ENCODE measurements at places on chromosomes 13 and 19.

GRCh38 chr13:23750383-23751121, 138.6 kb downstream of the MIPEP start:
- no peak for DNase-seq

GRCh38 chr13:27171244-27171826, at the start of gene USP12:
Gene USP12 (minus strand): TSS chr13:27171811. CDS start chr13:27171639, 172 bp downstream.
- DNase-seq, result peak; percentile 47

DNA sequence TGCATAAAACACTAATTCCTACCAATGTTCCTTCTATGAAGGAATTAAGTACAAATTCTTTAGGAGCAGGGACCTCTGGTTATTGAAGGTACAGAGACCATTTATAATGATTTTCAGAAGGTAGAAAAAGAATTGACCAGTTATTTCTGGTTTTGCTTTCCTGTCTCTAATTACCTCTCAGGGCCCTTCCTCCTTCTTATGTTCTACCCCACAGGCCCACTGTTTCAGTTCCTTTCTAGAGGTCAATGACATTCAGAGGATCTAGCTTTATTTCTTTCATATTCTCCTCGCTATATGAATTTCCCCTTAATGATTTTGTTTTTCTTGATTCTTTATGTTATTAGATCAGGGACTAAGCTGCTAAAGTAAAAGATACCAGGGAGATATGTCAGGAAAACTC, 345.0 kb upstream of the SPRY2 start:
- DNase-seq, result peak; percentile 11

DNA sequence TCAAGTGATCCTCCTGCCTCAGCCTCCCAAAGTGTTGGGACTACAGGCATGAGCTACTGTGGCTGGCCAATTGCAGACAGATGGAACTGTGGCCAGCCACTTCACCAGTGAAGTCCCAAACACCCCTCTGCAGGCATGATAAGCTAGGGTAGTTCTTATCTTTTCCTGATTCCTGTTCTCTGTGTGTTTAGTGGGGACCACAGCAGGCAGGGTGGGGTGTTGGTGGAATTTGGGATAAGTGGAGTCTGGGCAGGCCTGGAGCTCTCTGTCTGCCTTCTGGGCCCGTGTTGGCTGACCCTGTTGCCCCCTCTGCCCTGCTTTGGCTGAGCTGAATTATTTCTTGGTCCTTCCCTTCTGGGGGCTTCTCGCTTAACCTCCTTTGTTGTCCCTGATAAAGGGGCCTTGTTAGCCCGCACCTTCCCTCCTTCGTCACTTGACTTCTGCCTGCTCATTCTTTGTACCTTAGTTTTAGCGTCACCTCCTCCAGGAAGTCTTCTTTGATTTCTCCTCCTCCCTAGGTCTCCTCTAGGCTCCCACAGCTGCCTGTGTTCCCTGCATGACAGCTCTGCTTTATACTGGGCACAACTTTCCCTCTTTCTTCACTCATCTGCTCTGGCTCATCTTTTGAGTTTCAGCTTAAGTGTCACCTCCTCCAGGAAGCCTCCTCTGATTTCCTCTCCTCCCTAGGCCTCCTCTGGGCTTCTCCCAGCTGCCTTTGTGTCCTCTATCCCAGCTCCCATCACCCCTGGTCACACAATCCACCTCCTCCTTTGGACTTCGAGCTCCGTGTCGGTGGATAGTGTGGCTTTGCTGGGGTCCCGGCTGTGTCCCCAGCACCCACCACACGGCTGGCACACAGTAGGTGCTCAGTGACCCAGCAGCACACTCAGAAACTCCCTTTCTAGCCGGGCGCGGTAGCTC, 1.7 kb upstream of the NCLN start:
- DNase-seq, result no peak

DNA sequence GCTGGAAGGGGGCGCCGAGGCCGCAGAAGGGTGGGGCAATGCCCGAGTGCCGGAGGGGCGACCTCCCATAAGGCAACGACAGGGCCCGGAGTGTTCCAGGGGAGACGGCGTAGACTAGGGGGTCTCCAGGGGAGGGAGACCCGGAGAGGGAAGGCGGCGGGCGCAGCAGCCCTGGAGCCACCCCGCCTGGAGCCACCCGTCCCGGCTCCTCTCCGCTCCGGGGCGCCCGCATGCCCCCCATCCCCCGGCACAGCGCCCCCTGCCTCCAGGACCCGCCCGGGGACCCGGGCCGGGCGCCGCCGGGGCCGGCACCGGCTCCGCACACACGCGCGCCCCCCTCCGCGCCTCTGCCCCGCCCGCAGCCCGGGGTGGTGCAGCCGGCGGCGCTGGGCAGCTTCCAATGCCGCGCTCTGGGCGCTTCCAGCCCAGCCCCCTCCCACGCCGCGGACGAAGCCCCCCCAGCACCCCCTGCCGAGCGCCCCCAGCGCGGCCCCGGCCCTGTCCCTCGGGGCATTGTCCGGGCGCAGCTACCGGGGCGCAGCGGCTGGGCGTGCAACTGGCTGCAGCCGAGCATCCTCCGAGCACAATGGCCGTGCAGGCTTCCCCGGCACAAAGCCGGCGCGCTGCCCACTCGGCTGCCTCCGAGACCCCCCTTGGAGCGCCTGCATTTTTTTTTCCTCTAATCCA, 519 bp downstream of the PTPRS start:
- DNase-seq, result no peak

GRCh38 chr19:32458500-32459123, 53.0 kb downstream of the DPY19L3 start:
- no peak for DNase-seq

DNA sequence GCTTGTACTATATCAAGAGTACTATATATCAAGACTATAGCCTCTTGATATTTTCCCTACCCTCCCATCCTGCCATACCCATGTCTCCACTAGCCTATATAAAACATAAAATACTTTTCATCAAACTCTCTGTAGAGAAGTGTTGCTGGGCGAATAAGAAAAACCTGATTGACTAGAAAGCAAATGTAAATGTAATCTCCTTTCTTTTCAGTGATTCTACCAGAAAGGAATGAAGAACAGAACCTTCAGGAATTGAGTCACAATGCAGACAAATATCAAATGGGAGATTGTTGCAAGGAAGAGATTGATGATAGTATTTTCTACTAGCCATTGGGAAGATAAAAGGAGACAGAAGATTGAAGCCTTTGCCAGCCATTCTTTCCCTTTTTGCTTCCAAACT, 89.2 kb downstream of the KCNRG start:
- DNase-seq, result no peak

- no peak for DNase-seq
Measured at GRCh38 chr13:33218020-33218419, 67.5 kb downstream of the STARD13 start.

DNA sequence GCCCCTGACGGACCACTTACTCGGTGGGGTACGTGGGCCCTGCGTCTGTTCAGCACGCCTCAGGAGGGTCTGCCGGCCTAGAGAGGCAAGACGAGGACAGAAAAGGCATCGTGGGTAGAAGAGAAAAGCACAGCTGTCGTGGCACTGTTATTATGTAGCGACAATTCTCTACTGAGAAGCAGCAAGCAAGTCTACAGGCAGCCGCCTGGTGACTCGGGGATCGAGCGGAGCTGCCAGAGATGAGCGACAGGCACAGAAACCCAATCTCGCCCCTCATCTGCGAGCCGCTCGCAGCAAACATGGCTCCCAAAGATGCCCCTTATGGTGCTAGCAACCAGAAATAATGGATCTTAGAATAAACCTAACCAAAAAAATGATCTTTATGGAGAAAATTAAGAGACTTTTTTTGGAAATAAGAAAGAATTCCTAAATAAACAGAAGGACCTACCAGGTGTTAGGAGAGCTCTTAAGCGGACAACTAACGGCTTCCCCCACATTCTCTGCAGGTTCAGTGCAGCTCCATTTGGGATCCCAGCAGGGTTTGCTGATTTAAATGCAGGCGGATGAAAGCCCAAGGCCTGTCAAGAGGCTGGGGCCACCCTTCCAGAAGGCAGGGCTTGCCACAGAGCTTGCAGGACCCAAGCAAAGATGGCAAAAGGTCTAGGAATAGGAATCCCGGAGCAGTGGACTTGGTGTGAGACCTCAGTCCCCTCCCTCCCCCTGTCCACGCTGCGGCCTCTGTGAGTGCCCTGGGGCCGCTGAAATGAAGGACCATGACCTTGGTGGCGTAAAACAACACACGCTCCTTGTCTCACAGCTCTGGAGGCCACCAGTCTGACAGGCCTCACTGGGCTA, 152.6 kb downstream of the KDM4B start:
- DNase-seq, result no peak

GRCh38 chr13:106883976-106884375, 316.0 kb upstream of the ARGLU1 start:
- DNase-seq, result no peak

- DNase-seq, result peak; percentile 12
Measured at GRCh38 chr13:53250272-53250875, 221.8 kb downstream of the OLFM4 start.

DNA sequence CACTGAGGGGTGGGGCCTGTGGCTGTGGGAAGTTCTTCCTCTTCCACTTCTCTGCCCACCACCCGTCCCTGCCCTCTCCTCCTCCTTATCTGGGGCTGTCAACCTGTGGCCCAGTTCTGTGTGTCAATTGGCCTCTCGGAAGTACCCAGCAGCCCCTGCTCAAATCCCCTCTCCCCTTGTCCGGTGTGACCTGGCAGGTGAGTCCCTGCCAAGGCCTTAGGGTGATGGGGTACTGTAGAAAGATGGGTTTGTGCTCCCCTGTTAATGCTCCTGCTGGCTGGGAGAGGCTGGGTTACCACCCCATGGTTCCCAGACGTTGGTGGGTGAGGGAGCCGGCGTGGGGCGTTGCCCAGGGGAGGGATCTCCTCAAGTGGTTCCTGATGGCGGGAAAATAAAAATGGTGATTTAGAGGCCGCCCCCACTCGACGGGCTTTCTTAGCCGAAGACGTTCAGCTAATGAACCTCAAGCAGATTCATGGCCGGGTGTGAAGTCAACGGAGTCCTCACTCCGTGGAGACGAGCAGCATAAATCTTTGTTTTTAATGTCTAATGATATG, 141.2 kb downstream of the URI1 start:
- DNase-seq, result no peak

DNA sequence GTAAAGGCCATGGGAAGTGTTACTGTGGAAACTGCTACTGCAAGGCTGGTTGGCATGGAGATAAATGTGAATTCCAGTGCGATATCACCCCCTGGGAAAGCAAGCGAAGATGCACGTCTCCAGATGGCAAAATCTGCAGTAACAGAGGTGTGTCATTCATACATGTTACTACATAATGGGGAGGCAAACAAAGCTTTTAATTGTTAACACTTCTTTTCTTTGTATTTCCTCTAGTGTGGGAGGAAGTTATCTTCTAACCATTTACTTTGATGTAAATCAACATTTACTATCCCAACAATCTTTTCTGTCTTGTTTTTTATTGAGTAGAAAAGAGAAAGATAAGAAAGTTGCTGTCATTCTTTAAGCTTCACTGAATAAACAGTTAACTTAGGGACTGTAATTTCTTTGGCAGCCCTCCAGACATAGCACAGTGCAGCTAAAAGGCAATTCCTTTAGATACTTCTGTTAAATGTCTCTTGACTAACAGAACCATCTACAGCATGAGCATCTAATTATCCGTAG, 126.9 kb downstream of the ITGBL1 start:
- no peak for DNase-seq

DNA sequence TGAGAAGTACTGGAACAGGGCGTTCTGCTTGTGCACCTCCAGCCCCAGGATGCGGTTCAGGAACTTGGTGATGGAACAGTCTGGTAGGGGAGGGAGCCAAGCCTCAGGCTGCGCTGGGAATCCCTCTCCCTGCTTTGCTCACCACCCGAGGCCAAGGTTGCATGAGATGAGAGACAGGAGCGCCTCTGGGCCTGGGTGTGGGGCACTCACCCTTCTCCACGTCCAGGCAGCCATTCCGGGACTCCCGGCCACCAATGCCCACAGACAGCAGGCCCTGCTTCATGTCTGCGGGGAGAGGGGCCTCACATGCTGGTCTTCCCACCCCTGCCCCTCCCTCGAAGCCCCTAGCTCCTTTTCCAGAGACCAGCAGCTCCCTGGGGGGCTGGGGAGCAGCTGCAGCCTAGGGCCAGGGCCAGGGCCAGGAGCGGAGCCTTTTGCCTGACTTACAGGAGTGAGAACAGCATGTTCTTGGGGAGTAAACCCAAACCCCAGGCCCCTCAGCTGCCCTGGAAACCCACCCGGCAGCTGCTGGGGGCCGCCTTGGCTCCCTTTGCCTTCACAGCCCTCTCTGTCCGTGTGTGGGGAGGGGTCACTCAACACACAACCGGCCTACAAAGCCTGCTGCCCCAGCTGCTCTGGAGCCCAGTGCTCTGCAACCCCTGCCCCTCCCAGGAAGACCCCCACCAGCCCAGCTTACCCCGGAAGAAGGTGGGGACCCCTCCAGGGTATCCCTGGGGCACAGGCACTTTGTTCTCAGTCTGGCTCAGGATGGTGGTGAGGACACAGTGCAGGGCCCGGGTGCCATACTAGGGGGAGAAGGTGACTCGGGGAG, 7.2 kb downstream of the GPX4 start:
- DNase-seq, result no peak

GRCh38 chr13:112775791-112776279, 86.0 kb downstream of the ATP11A start:
- DNase-seq, result no peak

DNA sequence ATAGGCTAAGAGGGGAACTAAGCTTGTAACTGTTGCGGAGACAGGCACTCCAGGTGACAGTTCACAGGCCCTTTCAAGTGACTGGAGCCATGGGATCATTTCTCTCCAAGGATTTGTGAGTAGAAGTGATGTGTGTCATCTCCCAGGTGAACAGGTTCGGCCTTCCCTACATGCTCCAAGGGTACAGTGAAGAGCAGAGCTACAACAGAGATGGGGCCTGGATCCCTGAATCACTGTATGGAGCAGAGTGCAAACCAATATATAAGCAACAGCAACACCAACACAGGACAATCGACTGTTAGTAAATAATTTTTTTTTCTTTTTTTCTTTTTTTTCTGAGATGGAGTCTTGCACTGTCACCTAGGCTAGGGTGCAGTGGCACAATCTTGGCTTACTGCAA, 15.0 kb downstream of the ZSCAN18 start:
- no peak for DNase-seq

DNA sequence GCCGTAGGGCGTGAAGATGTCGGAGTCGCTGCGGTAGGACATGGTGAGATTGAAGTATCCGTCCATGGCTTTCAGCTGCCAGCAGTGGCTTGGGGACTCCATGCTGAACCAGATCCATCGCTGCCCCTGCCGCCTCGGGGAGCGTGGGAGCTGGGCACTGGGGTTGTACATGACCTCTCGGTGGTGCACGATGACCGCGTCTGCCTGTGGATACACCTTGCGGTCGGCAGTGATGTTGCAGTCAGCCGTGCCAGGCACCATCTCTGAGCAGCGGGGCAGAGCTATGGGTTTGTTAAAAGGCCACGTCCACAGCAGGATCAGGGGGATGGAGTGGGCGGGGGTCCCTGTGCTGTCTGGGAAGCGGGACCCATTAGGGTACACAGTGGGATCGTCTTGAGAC, 7.4 kb downstream of the FUT6 start:
- no peak for DNase-seq

DNA sequence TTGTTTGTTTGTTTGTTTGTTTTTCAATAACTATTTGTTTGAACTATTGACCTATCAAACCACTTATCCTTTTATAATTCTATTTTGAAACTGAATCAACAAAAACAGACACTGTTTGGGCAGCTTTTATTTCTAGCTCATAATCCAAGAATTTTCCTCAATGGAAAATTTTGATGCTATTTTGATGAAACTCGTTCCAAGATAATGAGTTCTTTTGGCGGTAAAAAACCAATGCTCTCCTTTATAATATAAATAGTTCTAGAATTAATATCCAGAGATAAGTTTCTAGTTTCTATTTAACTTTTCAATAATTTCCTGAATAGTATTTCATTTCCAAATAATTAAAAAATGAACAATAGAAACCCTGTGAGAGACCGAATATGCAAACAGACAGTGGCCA, 146.5 kb upstream of the EDNRB start:
- DNase-seq, result no peak

- peak; percentile 62 for DNase-seq
Measured at GRCh38 chr19:926589-927350, 935 bp downstream of the ARID3A start.

- DNase-seq, result no peak
Measured at GRCh38 chr13:62482351-62482750, 1066.7 kb upstream of the PCDH20 start.
